MG63 (cell line): ENCODE measurements at places on chromosomes 3 and 15.
A peak's percentile ranks its signal among the peaks of the same experiment; 100 is the strongest.

GRCh38 chr15:77628010-77628409, 4.7 kb downstream of the LINGO1 start:
- no peak for DNase-seq

- no peak for DNase-seq
Measured at GRCh38 chr15:24976932-24977331, 22.1 kb downstream of the SNRPN start.

GRCh38 chr15:92654662-92655061, 913 bp downstream of the FAM174B start:
- DNase-seq, result no peak

DNA sequence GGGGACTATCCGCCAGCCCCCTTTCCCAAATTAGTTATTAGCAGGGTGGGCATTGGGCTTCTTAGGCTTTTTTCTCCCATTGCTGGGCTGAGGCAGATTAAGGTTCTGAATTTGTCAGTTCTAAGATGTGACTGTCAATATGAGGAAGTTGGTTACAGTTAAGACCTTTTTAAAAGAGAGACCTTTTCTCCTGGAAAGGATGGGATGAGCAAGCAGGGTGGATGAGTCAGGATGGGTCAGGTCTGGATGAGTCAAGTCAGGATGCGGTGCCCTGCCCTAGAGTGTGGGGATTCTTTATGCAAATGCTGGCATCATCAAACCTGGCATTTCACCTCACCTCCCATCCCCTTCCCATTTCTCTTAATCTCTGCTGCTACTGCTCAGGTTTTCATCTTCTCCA, 1.9 kb downstream of the AEN start:
- peak; percentile 90 for DNase-seq

GRCh38 chr3:43162230-43163084, 56.6 kb upstream of the POMGNT2 start:
- no peak for DNase-seq
